Kidney (tissue), 22 donors: ENCODE measurements at places on chromosomes 1 and 21. TPM values are rescaled to one million over a fixed set of nuclear protein-coding genes. Genes with fewer than 3 reads are reported as not detected.

DNA sequence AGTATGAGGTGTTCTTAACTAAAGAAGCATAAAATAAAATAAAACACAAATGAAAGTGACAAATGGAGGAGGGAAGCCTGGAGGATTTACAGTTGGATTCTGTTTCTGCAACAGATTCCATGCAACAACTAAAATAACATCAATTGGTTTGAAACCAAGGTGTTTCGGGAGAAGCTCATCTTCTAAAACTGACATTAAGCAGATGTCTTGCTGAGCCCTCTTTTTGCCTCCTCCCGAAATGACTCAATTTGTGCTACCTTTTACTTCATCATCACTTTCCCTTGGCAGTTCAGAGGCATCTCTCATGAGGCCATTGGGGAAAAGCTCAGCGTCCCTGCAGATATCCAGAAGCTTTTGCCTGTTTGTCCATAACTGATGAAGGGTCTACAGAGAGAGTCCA lies 121.6 kb upstream of the ADAR start:
- H3K4me3 ChIP-seq, result no peak overlapping the region
- DNase-seq, result no peak
- peaks cover 9% of the 10 kb centered on the region for H3K4me1 ChIP-seq
- H3K27ac ChIP-seq, result no peak overlapping the region
- H3K36me3 ChIP-seq, result no peaks in the 10 kb centered on the region

- H3K4me1 ChIP-seq, result no peaks in the 10 kb centered on the region
- H3K36me3 ChIP-seq, result no peaks in the 10 kb centered on the region
- H3K27ac ChIP-seq, result no peak overlapping the region
- H3K4me3 ChIP-seq, result no peak overlapping the region
- no peaks in the 10 kb centered on the region for H3K27me3 ChIP-seq
Observed at GRCh38 chr1:19062258-19063029, 106.0 kb upstream of the IFFO2 start.

GRCh38 chr21:38486706-38487105 lies 11.6 kb downstream of the ERG start:
- no peak overlapping the region for H3K4me3 ChIP-seq
- DNase-seq, result no peak
- H3K4me1 ChIP-seq, result peaks cover 7% of the 10 kb centered on the region
- H3K27me3 ChIP-seq, result no peaks in the 10 kb centered on the region
- H3K27ac ChIP-seq, result no peak overlapping the region

Gene UQCRHL
- total RNA-seq, result 0.91 TPM

Gene HUNK
- total RNA-seq, result 17.2 TPM

Gene SPATA46
- not detected for total RNA-seq

GRCh38 chr1:244761279-244761678 lies 74.2 kb upstream of the COX20 start:
- H3K27ac ChIP-seq, result no peak overlapping the region
- H3K27me3 ChIP-seq, result no peaks in the 10 kb centered on the region
- H3K4me1 ChIP-seq, result no peaks in the 10 kb centered on the region
- no peak for DNase-seq
- H3K36me3 ChIP-seq, result no peaks in the 10 kb centered on the region

GRCh38 chr1:10687251-10687651 lies 109.2 kb downstream of the CASZ1 start:
- peaks cover 74% of the 10 kb centered on the region for H3K4me1 ChIP-seq
- no peak overlapping the region for H3K4me3 ChIP-seq
- H3K27ac ChIP-seq, result peak overlapping the region; percentile 95
- DNase-seq, result no peak
- H3K27me3 ChIP-seq, result no peaks in the 10 kb centered on the region

DNA sequence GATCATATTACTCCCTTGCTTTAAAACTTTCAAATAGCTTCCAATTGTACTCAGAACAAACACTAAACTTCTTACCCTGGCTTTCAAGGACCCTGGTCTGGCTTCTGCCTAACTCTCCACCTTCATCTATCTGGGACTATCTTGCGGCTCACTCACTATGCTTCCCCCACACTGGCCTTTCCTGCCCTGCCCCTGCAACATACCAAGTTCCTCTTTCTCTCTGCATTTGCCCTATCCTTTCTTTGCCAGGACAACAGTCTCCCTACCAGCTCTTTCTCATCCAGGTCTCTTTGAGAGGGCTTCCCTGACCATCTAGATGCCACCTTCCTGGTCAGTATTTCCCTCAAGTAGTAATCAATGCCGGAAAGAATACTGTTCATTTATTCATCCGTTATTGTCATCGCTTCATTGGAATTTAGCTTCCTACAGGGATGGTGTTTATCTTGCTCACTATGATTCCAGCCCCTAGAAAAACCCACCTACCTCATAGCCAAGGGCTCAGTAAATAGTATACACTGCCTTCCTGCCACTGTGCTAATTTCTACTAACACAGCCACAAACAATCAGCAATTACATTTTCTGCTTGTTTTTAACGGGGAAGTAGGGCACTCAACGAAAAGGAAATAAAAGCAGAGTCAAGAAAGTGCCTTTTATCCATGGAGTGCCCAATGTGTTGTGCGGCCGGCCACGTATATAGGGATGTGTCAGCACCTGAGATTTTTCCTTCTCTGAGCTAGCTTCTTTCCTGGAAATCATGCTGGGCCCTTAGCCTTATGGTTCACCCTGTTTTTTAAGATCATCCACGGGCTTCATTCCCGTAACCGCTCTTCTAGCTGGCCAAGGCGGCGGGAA lies 521 bp upstream of the CDC7 start:
- peaks cover 12% of the 10 kb centered on the region for H3K4me1 ChIP-seq
- no peak for DNase-seq
- H3K27me3 ChIP-seq, result no peaks in the 10 kb centered on the region
- peak overlapping the region; percentile 94 for H3K4me3 ChIP-seq

Gene HSD3B2
- not detected for total RNA-seq

DNA sequence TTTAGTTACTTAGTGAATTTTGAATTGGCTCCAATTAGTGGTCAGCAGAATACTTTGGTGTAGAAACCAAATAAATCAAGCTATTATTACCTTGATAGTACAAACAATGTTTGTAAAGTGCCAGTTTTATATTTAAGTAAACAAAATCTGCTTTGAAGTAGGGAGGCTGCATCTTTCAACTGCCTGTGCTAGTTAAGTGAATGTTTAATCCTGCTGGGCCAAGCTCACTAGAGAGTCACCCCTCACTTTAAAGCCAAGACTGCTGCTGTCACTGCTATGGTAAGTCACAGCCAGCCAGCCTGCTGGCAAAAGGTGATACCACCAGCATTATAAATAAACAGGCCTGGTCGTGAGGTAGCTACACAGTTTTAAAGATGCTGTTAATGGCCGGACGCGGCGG lies 10.3 kb upstream of the CFAP126 start:
- H3K4me1 ChIP-seq, result no peaks in the 10 kb centered on the region
- no peak overlapping the region for H3K27ac ChIP-seq
- H3K27me3 ChIP-seq, result no peaks in the 10 kb centered on the region
- no peak for DNase-seq
- H3K36me3 ChIP-seq, result no peaks in the 10 kb centered on the region

Gene LCE1F
- not detected for total RNA-seq

Gene PCBP3
- total RNA-seq, result 5.4 TPM

DNA sequence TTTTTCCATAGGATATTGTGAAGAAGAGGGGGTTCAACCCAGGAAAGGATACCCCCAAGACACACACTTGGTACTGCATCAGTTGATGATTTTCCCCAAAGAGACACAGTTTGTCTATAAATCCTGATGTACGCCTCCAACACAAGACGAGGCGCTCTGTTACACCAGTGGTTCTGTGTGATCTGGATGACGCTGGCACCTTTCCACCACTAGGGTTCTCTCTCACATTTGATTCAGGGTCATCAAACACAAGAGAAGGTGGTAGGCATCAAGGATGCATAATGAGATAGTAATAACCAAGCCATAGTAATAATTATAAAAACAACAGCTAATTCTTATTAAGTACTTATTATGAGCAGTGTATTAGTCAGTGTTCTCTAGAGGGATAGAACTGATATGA lies 508.8 kb upstream of the ZP4 start:
- H3K4me3 ChIP-seq, result no peak overlapping the region
- H3K27me3 ChIP-seq, result no peaks in the 10 kb centered on the region
- no peak overlapping the region for H3K27ac ChIP-seq
- H3K4me1 ChIP-seq, result no peaks in the 10 kb centered on the region

Gene KCNQ4
- total RNA-seq, result 1.2 TPM

Gene BRDT
- not detected for total RNA-seq

DNA sequence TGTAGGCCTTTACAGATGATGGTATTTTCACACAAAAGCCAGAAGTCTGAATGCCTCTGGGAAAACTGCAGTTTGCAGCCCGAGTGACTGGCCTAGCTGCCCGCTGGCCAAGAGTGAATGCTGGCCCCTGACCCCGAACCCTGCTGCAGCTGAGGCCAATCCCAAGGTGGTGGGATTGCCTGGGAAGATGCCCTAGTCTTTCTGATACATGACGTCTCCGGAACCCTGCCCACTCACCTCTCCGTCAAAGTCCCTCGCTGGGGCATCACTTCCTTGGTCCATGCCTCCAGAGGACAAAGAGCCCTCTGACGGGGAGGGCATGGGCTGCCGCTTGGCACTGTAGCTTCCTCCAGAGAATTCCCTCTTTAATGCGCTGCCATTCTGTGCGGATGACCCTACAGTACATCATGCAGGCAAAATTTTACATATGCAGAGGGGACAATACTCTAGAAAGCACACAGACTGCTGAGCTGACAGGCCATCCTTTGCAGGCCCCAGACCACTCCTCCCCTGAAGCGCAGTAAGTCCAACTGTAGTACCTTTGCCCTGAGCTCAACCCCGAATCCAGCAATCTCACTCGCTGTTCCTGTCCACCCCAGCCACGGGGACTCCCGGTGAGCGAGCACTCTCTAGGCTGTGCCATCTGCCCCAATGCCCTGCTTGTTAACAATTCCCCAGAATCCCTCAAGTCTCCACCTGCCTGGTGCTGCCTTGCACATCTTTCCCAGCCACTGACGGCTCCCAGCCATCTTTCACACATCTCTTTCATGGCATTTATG lies 54.7 kb downstream of the COQ8A start:
- peak overlapping the region; percentile 32 for H3K27ac ChIP-seq
- peaks cover 32% of the 10 kb centered on the region for H3K4me1 ChIP-seq
- DNase-seq, result no peak
- H3K4me3 ChIP-seq, result no peak overlapping the region
- H3K27me3 ChIP-seq, result no peaks in the 10 kb centered on the region

- H3K4me3 ChIP-seq, result no peak overlapping the region
- peaks cover 10% of the 10 kb centered on the region for H3K4me1 ChIP-seq
- no peaks in the 10 kb centered on the region for H3K27me3 ChIP-seq
- H3K27ac ChIP-seq, result no peak overlapping the region
- no peaks in the 10 kb centered on the region for H3K36me3 ChIP-seq
- no peak for DNase-seq
Observed at GRCh38 chr1:111729946-111730681, 9.1 kb downstream of the INKA2 start.

Gene LRRIQ3
- 1.6 TPM for total RNA-seq

DNA sequence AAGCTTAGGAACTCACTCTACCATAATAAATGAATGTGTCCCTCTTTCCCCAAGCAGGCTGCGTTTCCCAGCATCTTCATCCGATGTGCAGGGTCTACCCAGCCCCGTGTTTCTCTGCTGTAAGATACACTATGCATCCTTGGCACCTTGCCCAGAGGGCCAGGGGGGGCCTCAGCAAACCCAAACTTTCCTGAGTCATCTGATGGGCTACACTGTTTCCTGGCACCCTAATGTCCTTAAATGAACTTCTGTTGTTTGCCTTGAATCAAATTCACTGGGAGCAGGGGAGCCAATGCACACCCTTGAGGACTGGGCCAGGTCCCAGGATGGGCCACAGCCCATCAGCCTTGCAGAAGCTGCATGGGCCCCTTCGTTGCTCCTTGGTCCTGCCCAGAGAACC lies 145.5 kb downstream of the IGSF21 start:
- DNase-seq, result no peak
- H3K36me3 ChIP-seq, result no peaks in the 10 kb centered on the region
- H3K27ac ChIP-seq, result no peak overlapping the region
- no peak overlapping the region for H3K4me3 ChIP-seq
